NCI-H748 treated with DMSO at 0.1 percent for 48 hours (cell line): ENCODE measurements at places on chromosomes 16 and 17.
A peak's percentile ranks its signal among the peaks of the same experiment; 100 is the strongest.

DNA sequence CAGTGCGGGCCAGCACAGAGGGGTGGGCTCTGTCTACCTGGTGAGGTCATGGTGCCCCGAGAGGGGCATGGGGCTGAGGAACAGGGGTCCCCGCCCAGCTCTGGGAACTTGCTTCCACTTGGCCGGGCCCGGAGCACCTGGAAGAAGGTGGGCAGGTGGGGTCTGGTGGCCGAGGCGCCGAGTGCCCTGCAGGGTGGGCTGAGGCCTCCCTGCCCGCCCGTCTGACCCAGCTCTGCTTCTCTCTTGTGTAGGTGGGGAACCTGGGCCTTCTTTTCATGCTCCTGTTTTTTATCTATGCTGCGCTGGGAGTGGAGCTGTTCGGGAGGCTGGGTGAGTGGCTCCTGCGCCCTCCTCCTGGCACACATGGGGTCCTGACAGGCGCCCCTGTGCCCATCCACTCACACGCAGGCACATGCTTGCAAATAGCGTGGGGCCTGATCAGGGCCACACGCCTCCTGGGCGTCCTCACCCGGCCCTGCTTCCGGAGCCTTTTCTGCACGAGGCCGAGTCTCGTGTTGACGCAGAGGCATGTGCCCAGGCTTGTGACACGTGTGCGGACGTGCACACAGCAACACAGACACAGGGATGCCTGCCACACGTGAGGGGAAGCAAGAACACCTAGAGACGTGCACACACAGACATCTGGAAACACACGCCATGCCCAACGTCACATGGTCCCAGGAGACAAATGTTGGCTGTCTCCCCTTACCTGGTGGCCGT is 8.2 kb downstream of the TPSG1 start:
- no peak for DNase-seq

DNA sequence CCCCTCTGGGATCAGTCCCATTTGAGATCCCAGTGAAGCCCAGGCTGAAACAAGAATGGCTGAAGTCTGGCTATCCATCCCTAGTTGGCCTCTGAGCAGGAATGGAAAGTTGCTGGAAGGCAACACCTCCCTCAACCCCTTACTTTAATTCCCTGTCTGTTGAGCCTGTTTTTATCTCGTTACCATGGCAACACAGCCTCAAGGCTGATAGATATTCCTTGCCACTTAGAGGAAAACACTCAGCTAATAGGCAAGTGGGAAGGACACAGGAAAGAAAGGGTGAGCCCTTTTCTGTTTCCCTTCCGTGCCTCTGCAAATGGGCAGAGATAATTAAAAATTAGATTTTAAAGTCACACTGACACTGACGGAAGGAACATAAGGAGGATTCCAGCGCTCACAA is 75.5 kb upstream of the CLEC3A start:
- no peak for DNase-seq

DNA sequence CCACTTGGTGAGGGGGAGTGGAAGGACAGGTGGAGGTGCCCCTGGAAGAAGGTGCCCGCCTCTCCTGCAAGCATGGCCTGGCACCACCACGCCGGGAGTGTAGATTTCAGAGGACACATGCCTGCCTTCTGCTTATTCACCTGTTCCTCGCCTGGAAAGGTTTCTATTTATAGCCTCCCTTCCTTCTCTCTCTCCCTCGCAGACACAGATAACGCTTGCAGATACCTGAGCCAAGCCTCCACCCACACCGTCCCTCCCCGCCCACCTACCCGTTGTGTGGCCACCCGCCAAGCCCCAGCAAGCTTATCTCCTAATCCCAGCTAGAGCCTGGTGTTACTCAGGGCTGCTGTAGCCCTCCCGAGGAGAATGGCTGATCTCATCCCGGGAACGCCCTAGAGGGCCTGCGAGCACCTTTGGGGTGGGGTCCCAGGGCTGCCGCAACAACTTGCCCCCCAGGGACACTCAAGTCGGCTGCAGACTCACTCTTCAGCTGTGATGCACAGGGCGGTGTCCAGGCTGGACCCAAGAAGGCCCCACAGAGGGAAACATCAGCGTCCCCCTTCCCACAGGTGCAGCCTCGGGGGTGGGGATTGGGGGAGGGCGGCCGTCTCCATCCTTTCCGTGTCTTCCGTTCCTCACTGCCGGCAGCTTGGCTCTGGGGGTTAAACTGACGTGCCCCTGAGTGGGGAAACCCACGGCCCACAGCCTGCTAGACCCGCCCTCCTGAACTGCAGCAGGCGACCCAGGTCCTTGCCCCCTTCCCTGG is 1.9 kb upstream of the SNAI3 start:
- no peak for DNase-seq

- no peak for DNase-seq
Measured at GRCh38 chr16:58699151-58699550, 14.6 kb upstream of the SLC38A7 start.

- no peak for DNase-seq
Measured at GRCh38 chr16:5634666-5635180, 537.1 kb upstream of the EEF2KMT start.

GRCh38 chr17:50062293-50063243 is 6.7 kb downstream of the ITGA3 start:
- DNase-seq: no peak

DNA sequence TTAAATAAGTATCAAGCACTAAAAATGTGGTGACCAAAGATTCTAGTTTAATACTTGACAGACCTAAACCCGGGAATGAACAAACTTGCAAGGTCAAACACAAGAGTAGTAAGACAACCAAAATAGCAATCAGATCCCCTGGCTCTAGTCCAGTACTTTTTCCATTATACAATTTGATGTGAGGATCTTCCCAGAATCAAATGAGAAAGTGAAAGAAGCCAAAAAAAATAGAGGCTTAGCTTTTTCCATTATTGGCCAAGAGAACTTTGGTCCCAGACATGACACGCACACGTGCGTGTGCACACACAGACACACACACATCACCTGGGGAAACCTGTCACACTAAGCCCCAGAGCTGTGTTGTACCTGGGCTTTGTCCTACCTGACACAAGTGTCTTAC is 300.6 kb upstream of the CDH5 start:
- no peak for DNase-seq

DNA sequence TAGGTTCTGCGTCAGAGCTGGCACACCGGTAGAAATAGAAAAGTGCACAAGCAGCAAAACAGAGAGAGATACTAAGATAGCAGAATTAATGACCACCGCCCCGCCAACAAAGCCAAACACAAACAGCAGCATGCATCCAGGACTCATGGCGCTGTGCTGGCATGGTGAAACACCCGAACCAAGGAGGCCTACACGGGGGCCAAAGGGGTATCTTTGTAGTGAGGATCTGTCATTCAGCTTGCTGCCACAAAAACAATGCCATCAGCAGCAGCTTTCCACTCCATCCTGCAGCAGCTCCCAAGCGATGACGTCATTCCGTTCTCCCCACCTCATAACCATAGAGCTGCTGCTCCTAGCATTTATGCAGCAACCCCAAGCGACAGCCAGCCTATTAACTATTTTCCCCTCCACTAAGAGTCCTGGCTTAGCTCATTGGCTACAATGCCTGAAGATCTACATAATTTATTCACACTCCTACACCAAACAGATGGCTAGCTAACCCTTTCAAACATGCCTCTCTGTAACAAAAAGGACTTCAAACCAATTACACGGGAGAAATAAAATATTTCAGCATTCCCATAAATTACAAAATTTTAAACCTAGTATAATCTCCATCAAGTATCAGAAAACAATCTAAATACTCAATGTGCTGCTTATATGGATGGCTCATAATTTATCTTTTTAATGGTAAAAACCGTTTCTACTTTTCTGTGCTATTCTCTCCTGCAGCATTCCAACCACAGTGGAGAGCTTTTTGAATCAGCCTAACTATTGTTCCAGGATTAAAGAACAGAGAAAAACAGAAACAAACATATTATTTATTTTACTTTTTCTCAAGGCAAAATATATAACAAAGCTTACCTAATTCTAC is 73.9 kb downstream of the SPAG9 start:
- peak; percentile 97 for DNase-seq

GRCh38 chr16:77213542-77214106 is 14.4 kb downstream of the SYCE1L start:
- DNase-seq: no peak

- no peak for DNase-seq
Measured at GRCh38 chr16:68309799-68310198, 947 bp downstream of the SLC7A6OS start.

GRCh38 chr16:9232102-9232770 is 140.8 kb downstream of the HAPSTR1 start:
- DNase-seq: no peak

DNA sequence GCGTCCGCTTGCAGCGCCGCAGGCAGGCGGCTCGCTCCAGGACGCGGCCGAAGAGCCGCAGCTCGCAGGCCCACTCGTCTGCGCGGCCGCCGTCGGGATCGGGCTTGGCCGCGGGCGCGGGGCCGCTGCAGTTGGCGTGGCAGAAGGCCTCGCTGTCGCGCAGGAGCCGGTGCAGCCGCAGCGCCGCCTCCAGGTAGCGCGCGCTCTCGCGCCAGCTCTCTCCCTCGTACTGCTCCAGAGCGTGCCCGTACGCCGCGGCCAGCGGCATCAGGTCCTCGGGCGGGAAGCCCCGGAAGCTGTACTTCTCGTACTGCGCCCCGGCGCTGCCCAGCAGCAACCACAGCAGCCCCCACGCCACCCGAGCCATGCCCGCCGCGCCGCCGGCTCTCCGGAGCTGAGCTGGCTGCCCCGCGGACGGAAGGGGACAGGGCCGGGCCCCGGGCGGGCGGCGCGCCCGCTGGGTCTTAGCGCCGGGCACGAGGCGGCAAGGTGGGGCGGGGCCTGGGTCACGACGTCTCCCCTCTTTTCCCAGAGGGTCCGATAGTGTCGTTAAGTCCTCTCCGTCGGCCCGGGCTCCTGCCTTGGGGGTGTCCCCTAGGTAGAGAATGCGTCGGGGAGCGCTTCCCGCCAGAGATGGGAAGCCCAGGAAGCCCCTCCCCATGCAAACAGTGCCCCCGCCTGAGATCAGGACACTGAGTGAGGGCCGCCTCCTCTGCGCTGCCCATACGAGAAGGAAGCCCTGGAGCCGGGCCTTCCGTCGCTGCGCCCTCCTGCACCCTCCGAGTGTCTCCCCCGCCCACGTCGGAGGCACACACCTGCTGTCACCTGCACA is at the start of gene P3H4:
Gene P3H4 (minus strand): TSS at position 401 of the 832 bp plus-strand sequence. CDS start 34 bp downstream, at position 367.
- peak; percentile 36 for DNase-seq
